ENCODE measurements at places on chromosomes 16 and 17. TPM values are rescaled to one million over a fixed set of nuclear protein-coding genes. Genes with fewer than 3 reads are reported as not detected.

Gene ADAM11
- 27.2 TPM for total RNA-seq

GRCh38 chr17:44331249-44331760 is 6.7 kb upstream of the SLC25A39 start:
- DNase-seq, result peak; percentile 52

DNA sequence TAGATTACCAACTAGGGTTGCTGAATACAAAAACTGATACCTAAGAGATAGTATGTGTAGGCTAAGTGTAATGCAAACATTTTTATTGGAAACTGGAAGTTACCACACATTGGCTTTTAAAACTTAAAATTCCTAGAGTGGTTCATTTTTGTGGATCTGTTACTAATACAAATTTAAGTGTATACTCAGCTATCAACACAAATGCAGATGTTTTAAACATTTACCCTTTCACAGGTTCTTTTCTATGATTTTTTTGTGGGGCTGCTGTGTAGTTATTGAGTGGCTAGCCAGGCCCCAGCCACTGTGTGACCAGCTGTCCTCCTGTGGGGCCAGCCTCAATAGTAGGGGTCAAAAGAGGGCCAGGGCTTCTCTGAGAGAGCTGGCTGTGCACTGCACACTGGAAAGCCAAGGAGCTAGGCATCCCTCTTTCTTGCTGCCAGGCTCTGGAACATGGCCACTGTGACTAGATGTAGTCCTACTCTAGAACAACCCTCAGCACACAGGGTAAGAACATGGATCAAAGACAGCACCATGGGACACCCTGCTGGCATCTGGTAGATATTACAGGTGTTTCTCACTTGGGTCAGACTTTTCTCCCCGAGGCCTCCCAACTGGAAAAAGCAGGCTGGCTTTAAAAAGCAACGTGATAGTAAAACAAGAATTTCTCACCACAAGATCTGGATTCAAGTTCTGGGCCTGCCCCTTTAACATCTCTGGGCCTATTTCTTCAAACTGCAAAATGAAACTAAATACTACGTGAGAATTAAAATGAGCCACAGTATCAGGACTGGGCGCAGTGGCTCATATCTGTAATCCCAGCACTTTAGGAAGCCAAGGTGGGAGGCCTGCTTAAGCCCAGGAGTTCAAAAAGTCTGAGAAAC is 7.3 kb upstream of the VEZF1 start:
- DNase-seq, result peak; percentile 58

DNA sequence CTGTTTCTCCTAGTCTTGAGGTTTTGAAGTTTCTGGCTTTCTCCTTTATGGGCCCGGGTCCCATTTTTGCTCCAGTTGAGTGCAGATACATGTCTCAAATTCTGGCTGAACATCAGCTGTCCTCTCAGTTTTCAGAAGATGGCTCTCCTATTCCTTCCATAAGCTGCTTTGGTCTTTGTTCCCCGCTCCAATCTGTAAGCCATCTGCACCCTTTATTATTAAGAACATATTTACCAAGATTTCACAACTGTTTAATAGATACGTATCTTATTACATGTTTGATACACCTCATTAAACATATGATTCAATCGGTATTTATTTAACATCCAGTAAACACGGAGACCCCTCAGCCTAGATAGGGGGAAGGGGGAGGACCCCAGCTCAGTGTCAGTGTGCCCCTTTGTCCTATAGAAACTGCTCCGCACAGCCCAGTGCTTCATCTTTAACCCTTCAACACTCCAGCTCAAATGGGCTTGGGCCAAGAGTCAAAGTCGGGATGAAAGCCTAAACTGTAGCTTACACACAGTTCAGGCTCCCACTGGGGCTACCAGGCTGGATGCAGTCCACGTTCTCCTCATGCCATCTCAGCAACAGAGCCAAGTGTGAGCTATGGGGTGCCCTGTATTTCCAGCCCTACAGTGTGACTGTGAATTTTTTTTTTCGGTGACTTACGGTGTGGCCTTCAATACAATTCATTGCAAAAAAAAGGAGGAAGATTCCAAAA is 166.0 kb upstream of the ZFHX3 start:
- DNase-seq, result no peak

GRCh38 chr17:80063830-80064585 is 27.6 kb downstream of the CCDC40 start:
- peak; percentile 52 for DNase-seq

GRCh38 chr16:88651276-88651988 is 579 bp upstream of the CYBA start:
- DNase-seq, result peak; percentile 67

Gene PTGES3L
- total RNA-seq, result 50.7 TPM

Gene CSF3
- not detected for total RNA-seq

DNA sequence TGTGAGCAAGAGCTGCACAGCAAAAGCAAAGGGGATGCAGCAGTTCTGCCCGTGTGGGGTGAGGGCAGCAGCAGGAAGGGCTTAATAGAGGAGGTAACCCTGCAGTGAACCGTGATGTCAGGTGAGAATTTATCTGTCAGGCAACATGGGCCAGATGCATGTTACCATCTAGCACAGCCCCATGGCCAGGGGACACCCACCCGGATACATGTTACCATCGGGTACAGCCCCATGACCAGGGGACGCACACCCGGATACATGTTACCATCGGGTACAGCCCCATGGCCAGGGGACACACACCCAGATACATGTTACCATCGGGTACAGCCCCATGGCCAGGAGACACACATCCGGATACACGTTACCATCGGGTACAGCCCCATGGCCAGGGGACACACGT is 99.4 kb downstream of the RBFOX3 start:
- no peak for DNase-seq

Gene HNF1B
- total RNA-seq, result not detected

- no peak for DNase-seq
Observed at GRCh38 chr17:58694826-58695225, 2.4 kb downstream of the RAD51C start.

- DNase-seq, result no peak
Observed at GRCh38 chr16:72913551-72913950, 134.4 kb downstream of the ZFHX3 start.

Gene SLC12A3
- not detected for total RNA-seq

Gene ADAD2
- total RNA-seq, result not detected

DNA sequence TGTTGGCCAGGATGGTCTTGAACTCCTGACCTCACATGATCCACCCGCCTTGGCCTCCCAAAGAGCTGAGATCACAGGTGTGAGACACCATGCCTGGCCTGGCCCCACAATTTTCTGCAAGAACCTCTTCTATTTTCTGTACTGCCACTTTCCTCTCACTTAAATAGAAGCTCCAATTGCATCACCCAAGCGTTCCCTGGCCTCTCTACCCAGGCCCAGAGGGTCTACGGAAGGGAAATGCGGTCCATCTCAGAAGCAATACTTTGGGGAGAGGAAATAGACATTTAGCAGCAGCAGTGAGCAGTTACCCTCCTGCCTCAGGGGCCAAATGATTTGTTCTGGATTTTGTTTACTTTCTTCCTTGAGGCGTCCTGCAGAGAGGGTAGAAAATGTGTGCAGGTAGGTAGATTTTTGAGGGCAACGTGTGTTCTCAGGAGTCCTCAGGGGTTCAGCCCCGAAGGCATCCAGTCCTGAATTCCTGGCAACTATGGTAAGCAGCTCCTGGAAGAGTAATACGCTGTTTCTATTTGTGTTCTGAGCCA is 11.0 kb downstream of the SLC6A4 start:
- no peak for DNase-seq

Gene EFNB3
- 0.25 TPM for total RNA-seq

Gene SLFN14
- not detected for total RNA-seq

GRCh38 chr16:78275420-78275819 is 176.0 kb downstream of the WWOX start:
- no peak for DNase-seq

DNA sequence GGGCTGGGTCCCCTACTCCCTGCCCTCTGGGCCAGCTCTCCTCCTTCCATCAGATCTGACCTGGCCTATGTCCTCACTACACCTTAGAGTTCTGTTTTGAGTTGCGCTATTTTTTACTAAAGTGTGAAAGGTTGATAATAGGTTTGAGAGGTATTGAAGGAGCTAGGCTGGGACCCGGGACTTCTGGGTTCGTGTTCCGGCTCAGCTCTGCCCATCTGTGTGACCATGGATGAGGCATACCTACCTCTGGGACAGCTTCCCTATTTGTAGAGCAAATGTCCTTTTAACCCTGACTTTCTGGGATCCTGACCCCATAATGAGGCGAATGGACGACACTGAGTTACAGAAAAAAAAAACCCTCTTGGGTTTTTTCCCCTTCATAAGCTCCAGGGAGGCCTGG is 36.0 kb downstream of the IL21R start:
- no peak for DNase-seq

DNA sequence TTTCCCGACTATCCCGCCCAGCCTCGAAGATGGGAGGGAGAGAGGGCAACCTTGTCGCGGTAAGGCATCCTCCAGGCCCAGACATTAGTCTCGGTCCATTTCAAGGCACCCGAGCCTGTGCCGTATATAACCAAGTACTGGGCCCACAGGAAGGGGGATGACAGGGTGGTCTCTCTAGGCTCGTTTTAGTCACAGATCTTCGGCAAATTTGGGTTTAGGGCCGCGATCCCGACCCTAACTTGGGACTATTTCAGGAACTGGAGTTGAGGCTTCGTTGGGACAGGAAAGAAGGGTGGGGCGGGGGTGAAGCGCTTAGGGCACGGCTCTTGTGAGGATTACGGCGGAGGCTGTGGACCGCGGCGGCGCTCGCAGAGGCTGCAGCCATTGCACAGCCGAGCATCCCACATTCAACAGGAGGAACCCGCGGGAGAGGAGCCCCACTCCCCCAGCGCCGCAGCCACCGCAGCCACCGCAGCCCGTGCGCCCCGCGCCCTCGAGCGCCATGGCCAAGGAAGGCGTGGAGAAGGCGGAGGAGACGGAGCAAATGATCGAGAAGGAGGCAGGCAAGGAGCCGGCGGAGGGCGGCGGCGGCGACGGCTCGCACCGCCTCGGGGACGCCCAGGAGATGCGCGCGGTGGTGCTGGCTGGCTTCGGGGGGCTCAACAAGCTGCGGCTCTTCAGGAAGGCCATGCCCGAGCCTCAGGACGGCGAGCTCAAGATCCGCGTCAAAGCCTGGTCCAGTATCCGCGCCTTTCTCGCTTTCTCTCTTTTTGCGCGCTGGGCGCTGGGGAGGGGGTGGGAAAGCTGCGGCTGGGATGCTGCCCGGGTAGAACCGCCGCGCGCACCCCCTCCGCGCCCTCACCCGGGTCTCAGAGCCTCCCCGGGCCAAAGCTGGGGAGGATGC is at the start of gene VAT1L:
VAT1L (plus strand) TSS at position 384 of the 904 bp plus-strand sequence; CDS start at position 503, 119 bp downstream.
- peak; percentile 61 for DNase-seq
